ENCODE measurements at places on chromosomes 1 and 21.

DNA sequence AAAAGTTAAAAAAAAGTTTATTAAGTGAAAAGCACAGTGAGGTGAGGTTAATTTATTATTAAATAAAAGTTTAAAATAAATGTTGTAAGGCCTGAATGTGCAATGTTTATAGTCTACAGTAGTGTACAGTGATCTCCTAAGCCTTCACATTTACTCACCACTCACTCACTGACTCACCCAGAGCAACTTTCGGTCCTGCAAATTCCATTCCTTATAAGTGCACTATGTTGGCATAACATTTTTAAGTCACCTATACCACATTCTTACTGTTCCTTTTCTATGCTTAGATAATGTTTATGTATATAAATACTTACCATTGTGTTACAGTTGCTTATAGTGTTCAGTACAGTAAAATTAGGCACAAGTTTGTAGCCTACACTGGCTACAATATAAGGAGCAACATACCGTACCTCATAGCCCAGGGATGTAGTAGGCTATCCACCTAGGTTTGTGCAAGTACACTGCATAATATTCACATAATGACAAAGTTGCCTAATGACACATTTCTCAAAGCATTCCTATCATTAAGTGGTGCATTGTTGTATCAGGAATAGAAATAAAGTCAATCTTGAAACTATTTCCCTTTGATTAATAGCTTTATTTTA, 426.5 kb upstream of the BRINP3 start:
- no peaks in the 10 kb centered on the region for H3K36me3 ChIP-seq
- no peaks in the 10 kb centered on the region for H3K27me3 ChIP-seq
- peak; percentile 3 for DNase-seq
- H3K4me1 ChIP-seq = no peaks in the 10 kb centered on the region
- no peak overlapping the region for H3K4me3 ChIP-seq
- H3K27ac ChIP-seq = peak overlapping the region; percentile 57

GRCh38 chr1:37127254-37127748, 93.0 kb upstream of the GRIK3 start:
- DNase-seq = no peak
- no peaks in the 10 kb centered on the region for H3K36me3 ChIP-seq
- no peaks in the 10 kb centered on the region for H3K4me1 ChIP-seq
- H3K4me3 ChIP-seq = no peak overlapping the region
- H3K27me3 ChIP-seq = no peaks in the 10 kb centered on the region

- H3K4me1 ChIP-seq = peaks cover 42% of the 10 kb centered on the region
- H3K27ac ChIP-seq = peak overlapping the region; percentile 11
Measured at GRCh38 chr1:206708058-206708457, 23.4 kb downstream of the MAPKAPK2 start.

GRCh38 chr1:25875154-25875855, at the start of gene PAQR7:
Gene PAQR7 (minus strand): TSS chr1:25875708. CDS start chr1:25863839, 11,869 bp downstream.
- no peaks in the 10 kb centered on the region for H3K27me3 ChIP-seq
- peak within 1 kb of the TSS; percentile 30 for H3K27ac ChIP-seq
- peaks cover 2% of the 10 kb centered on the region for H3K36me3 ChIP-seq
- peak; percentile 81 for DNase-seq
- H3K4me3 ChIP-seq = peak within 1 kb of the TSS; percentile 89

GRCh38 chr1:52559875-52560274, 7.0 kb upstream of the TUT4 start:
- H3K4me1 ChIP-seq = no peaks in the 10 kb centered on the region
- no peak overlapping the region for H3K4me3 ChIP-seq
- DNase-seq = no peak
- no peaks in the 10 kb centered on the region for H3K36me3 ChIP-seq

DNA sequence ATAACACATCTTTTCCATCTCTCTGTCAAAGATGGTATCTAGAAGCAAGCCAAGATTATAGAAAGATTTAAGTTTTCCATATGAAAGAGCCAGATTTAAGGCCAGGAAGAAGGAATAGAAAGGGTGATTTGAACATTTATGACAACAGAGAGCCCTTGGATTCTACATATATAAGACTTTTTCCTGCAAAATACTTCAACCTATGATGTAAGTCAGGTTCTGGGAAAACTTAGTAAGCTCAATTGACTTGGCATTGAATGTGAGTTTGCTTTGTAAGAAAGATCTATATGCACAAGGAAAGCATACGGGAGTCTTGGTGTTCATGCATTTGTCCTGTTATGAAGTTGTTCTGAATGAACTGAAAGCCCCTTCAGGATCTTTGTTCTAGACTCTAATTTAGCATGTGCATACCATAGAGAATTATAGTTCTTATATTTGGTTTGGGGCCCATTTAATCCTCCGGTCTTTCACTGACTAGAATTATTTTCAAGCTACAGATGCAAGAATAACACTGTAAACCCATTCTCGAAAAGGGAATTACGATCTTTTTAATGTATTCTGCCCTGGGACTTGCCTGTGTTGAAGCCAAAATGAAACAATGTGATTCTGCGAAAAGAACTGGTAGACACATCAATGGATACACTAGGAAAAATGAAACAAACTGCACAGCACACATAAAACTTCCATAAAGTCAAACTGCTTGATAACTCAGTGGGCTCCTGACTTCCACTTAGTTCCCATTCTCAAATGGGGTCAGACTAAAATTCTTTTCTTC, 152.8 kb downstream of the DISP1 start:
- no peaks in the 10 kb centered on the region for H3K4me1 ChIP-seq
- H3K36me3 ChIP-seq = no peaks in the 10 kb centered on the region
- H3K4me3 ChIP-seq = no peak overlapping the region

DNA sequence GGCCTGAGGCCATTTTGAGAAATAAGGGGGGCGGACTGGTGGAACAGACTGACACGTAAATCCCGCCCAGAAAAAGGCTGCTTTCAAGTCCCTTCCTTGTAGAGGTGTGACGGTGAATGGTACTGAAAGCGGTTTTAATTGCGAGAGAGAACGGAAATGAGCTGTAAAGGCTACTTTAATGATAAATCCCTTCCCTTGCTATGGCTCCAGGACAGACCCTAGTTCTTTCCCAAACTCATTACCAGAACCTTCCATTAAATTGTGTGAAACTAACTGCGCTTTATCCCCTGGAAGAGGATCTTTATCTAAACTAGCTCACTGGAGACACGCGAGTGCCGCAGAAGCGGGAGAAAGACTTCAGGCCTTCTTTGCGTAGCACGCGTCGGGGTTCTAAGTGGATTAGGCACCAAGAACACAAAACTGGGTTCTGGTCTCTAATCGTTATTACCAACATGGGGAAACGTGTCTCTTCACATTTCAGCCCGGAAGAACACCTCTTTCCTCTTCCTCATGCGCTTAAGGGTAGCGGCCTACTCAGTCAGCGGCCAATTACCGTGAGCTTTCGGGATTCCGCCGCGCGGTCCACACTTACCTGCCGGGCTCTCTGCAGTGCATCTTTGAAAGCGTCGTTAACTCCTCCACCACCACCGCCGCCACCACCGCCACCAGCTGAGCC, 441 bp downstream of the FUBP1 start:
- H3K36me3 ChIP-seq = peaks cover 24% of the 10 kb centered on the region
- no peaks in the 10 kb centered on the region for H3K27me3 ChIP-seq
- DNase-seq = peak; percentile 98

- H3K4me1 ChIP-seq = peaks cover 35% of the 10 kb centered on the region
- H3K27me3 ChIP-seq = no peaks in the 10 kb centered on the region
- no peaks in the 10 kb centered on the region for H3K36me3 ChIP-seq
- H3K4me3 ChIP-seq = no peak overlapping the region
Measured at GRCh38 chr1:53413175-53414001, 45.8 kb upstream of the DMRTB1 start.

DNA sequence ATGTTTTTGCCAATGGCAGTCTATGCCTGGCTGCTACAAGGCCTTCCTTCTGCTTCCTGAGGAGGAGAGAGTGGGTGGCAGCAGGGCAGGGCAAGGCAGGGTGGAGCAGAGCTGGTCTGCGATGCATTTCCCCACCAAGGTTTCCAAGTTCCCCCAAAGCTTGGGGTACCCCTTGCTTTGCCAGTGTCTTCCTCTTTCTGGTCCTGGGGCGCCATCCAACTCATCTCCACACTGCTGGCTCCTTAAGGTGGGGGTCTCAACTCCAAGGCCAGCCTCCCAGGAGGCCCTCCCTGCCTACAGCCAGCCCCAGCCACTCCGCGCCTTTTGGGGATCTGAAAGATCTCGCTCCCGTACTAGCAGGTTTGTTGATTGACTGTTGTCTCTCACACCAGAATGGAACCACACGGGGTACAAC, 3.9 kb upstream of the SKI start:
- no peaks in the 10 kb centered on the region for H3K36me3 ChIP-seq
- H3K27ac ChIP-seq = no peak overlapping the region
- no peak for DNase-seq
- no peak overlapping the region for H3K4me3 ChIP-seq
- no peaks in the 10 kb centered on the region for H3K27me3 ChIP-seq
- H3K4me1 ChIP-seq = peaks cover 10% of the 10 kb centered on the region

- no peak for DNase-seq
- no peak overlapping the region for H3K27ac ChIP-seq
- no peaks in the 10 kb centered on the region for H3K36me3 ChIP-seq
Measured at GRCh38 chr1:76109404-76109803, 34.9 kb downstream of the ST6GALNAC3 start.

DNA sequence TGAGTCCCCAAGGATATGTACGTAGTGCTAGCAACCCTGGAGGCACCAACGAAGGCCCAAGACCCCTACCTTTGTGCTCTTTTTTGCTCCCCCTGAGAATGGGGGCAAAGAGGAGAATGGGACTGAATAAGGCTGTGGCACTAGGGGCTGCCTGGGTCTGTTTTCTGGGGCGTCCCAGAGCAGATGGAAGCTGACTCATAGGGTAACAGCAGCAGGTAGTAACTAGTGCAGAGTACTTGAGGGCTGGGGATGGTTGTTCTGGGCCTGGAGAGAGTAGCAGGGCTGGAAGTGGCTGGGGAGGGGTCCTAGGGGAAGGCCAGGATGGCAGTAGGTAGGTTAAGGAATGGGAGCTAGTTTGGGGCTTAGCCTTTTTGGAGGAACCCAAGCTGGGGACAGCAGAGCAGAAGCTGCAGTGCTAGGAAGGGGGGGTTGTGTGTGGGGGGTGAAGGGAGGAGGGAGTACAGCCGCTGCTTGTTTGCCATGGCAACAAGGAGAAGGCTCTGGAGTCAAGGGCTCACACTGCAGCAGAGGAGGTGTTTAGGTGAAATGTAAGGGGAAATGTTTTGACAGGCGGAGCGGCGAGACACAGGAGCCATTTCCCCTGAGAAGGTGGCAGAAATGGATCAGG, 1.8 kb downstream of the NCDN start:
- peaks cover 26% of the 10 kb centered on the region for H3K4me1 ChIP-seq
- H3K27me3 ChIP-seq = no peaks in the 10 kb centered on the region
- peak overlapping the region; percentile 96 for H3K4me3 ChIP-seq
- no peak overlapping the region for H3K27ac ChIP-seq
- H3K36me3 ChIP-seq = peaks cover 41% of the 10 kb centered on the region

- peak; percentile 93 for DNase-seq
- H3K4me1 ChIP-seq = peaks cover 11% of the 10 kb centered on the region
- H3K27ac ChIP-seq = no peak overlapping the region
- H3K27me3 ChIP-seq = no peaks in the 10 kb centered on the region
- no peak overlapping the region for H3K4me3 ChIP-seq
Measured at GRCh38 chr1:39098546-39099250, 72.5 kb downstream of the NDUFS5 start.

DNA sequence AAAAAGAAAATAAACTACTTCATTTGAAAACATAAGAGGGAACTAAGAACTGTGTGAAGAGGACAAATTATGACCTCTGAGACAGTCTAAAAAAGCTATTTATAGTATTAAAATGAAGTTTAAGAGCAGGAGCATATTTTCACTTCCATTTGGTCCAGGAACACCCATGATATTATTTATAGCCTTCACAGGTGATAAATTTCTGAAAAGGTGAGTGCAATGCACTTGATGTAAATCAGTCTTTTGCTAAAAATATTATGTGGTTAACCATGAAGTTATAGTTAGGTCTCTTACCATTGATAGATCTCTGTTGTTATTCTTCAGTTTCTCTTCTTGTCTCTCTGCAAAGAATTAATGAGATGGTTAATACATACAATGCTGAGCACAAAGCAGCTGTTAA, 14.7 kb downstream of the TMCO1 start:
- no peak overlapping the region for H3K27ac ChIP-seq
- no peak for DNase-seq
- peaks cover 19% of the 10 kb centered on the region for H3K36me3 ChIP-seq

Data from mesenchymal stem cell (in vitro differentiated cells and primary cell).